ENCODE measurements at places on chromosomes 5 and 9.

GRCh38 chr9:80285326-80285725 is 713.6 kb downstream of the TLE4 start:
- no peak for DNase-seq

GRCh38 chr5:27612161-27612560 is 573.8 kb upstream of the CDH9 start:
- DNase-seq, result no peak

DNA sequence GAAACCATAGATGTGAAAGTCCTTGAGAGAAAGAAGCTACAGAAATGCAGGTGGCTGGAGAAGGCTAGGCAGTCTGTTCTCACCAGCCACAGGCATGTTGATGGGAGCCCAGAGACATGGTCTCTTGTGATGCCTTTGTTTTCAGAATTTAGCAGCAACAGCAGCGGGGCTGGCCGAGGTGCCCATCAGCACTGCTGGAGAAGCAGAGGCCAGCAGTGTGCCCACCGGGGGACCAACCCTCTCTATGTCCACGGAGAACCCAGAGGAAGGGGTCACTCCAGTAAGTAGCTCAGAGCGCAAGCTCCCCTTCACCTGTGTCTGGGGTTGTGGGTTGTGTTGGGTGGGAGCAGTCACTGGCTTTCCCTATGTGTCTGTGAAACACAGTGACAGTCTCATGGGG is 59.6 kb downstream of the COL15A1 start:
- no peak for DNase-seq

- DNase-seq, result peak; percentile 94
Observed at GRCh38 chr5:42992088-42992879, 47.8 kb downstream of the ANXA2R start.

GRCh38 chr5:79975422-79975821 is 15.6 kb downstream of the MTX3 start:
- DNase-seq, result no peak
